Cortex of kidney (tissue), 1 donor: ENCODE measurements at places on chromosomes 6 and 20.

GRCh38 chr6:115896538-115897129, 164.1 kb downstream of the FRK start:
- DNase-seq: no peak

GRCh38 chr6:148803979-148804378, 57.1 kb downstream of the UST start:
- no peak for DNase-seq

- DNase-seq: no peak
These were observed 6.6 kb downstream of the TSPYL4 start for GRCh38 chr6:116247285-116247684.

DNA sequence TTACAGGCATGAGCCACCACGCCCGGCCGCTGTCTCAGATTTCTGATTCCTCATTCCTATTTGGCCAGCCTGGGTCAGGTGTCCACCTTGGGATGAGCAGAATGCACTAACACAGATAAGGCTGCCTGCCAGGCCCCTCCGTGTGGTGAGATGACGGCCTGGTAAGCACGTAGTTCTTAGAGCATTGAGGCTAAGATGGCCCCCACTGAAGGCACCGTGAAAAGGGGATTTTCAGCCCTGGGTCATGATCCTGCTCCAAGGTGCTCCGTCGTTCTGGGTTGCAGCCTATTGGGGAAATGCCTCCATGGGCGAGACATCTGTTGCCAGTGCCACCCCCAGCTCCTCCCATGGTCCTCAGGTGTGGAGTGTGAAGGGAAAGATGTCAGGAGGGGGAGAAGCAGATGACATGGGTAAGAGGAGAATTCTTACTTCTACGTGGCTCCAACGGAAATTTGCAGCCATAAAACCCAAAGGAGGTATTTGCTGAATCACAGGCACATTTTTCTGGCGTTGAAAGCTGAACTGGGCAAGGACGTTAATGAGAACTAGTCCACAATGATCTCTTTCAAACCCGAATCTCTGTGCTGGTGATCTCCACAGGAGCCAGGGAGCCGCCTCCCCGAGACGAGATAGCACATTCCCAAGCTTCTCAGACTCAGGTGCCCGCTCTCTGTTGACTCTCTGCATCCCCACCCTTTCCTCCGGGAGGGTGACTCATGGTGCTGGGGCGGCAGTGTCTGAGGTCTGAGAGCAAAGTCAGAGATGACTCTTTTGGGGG, 34.0 kb upstream of the BMP6 start:
- no peak for DNase-seq

DNA sequence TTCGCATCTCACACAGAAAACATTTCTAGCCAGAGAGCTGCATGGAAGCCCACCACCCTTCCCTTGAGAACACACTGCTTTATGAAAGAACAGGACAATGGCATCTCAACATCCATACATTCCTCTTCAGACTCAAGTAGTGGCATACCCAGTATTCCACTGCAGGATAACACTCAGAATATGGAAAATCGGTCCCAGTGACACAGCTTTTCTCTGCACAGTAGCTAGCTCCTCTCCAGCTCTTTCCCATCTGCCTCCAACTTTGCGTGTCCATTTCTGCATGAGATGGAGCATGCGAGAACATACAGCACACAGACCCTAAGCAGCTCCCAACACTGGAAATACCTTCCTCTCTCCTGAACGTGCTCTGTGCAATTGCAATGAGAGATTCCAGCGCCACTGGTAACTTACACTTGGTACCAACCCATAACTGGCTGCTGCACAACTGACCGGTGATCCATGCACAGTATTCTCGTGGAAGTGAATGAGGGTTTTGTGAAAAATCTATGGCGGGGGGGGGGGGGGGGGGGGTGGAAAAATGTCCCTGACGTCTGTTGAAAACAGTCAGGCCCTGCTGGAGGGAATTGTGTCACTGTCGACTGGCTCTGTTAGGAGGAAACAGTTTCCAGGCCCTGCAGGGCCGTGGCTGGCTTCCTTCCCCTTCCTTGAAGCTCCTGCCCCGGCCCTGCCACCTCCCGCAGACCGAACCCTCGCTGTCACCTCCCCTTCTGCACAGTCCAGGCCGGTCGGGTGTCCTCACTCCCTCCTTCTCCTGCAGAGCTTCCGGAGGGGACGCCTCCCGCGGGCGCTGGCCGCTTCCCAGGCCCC, 265.9 kb upstream of the QKI start:
- no peak for DNase-seq

GRCh38 chr20:50510706-50511542, 741 bp downstream of the PTPN1 start:
- DNase-seq: no peak

DNA sequence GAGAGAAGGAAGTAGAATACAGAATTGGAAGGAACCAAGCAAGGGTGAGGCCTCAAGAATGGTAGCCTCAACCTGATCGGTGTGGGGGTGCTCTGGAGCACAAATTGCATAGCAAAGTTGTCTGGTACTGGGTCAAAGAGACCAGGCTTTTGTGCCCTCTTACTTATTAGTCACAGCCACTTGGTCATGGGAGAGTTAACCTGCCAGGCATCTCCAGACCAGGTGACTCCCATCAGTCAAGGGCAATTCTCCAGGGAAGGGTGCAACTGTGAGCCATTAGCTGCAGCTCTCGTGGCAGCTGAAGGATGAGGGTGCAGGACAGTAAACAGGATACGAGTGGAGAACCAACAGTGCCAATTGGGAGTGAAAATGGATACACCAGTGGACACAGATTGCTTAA, 47.7 kb upstream of the PLCB4 start:
- DNase-seq: no peak

DNA sequence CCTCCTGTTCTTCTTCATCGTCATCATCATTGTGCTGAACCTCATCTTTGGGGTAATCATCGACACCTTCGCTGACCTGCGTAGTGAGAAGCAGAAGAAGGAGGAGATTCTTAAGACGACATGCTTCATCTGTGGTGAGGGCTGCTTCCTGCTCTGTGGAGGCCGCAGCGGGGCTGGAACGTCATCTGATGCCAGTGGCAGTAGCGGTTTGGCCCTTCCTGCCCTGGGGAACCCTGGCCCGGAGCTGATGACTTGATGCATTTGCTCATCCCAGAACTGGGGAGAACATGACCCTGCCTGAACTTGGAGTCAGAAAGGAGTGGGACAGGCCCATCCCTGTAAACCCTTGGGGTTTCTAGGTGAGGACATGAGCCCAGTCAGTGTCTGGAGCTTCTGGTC, 18.7 kb downstream of the UQCC2 start:
- no peak for DNase-seq

- no peak for DNase-seq
These were observed 112.6 kb downstream of the FRK start for GRCh38 chr6:115947966-115948541.

DNA sequence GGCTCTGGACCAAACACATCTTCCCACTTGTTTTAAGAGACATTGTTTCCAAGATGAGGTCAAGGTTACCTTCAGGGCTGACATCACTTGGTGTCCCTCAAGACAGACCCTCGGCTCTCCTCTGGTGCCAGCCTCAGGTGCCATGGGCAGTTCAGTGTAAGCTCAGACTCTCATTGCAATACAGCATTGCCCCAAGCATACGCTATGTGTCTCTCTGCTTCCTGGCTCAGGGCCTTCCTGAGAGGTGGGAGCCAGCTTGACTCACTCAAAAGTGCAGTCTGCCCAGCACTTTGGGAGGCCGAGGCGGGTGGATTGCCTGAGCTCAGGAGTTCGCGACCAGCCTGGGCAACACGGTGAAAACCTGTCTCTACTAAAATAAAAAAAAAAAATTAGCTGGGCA, 51.7 kb downstream of the SLC24A3 start:
- DNase-seq: no peak

DNA sequence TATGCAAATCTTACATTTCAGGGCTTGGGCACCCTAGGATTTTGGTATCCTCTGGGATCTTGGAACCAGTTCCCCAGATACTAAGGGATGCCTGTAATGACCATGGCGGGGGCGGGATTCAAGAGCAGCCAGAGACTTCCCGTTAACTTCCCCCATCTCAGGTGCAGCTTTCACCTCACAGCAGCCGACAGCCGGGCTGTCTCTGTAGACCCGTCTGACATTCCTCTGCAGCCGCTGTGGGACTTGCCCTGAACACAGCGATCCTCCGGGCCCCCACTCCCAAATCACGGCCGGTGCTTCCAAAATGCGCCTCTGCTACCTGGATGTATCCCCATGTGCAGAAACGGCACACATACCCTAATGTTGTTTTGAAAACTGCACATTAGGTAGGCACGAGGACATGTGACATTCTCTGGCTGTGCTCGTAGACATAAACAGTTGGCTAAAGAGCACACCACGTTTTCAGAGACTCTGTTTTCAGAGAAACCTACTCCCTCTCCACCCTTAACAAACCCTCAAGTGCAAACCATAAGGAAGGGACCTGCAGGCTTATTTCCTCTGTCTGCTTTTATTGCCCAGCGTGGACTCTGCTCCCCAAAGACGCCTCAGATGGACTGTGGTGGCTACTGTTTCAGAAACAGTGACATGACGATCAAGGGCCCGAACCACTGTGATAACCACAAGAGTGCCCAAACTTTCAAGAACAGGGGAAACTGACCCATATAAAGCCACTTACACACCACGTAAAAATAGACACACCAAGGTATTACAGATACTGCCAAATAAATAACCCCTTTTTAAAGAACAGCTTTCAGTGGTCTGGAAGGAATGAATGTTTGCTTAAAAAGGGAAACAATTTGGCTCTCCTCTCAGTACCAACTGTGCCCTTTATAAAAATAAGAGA, 72.9 kb upstream of the FOXC1 start:
- DNase-seq: no peak

DNA sequence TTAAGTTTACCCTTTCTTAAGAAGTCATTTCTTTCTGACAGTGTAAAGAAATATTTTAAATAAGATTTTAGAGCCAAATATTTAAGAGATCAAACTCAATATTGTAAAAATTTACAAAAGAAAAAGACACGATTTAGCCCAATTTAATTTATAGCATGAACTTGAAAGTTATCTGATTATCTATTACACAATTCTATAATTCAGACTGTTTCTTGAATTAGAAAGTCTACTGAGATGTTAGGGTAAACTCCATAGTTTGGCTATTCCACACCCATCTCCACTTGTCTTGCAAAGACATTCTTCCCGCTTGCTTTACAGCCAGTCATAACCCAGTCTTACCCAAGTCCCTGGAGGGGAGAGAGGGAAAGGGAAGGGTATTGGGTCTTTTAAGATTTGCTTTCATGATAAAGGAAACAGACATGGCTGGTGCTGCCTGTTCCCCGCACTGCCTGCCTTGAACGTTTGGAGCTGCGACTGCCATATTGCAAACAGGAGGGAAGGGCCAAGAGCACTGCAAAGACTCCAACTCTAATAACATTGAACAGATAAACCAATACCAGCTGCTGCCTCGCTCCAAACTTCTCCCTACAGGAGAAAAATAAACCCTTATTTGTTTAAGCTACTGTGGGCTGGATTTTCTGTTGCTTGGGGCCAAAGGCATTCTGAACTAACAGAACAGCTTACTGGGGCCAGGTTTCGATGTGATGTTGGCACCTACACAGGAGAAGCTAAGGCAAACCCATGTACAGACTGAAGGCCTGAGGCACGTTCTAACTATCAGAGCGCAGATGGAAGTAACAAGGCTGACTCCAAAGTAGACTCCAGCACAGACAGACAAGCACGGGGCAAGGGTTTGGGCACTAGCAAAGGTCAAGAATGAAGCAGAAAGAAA, 552.3 kb upstream of the JARID2 start:
- DNase-seq: no peak

GRCh38 chr6:166400181-166400580, 17.4 kb upstream of the MPC1 start:
- no peak for DNase-seq

- DNase-seq: no peak
These were observed 350.5 kb downstream of the CDC5L start for GRCh38 chr6:44737829-44738528.

DNA sequence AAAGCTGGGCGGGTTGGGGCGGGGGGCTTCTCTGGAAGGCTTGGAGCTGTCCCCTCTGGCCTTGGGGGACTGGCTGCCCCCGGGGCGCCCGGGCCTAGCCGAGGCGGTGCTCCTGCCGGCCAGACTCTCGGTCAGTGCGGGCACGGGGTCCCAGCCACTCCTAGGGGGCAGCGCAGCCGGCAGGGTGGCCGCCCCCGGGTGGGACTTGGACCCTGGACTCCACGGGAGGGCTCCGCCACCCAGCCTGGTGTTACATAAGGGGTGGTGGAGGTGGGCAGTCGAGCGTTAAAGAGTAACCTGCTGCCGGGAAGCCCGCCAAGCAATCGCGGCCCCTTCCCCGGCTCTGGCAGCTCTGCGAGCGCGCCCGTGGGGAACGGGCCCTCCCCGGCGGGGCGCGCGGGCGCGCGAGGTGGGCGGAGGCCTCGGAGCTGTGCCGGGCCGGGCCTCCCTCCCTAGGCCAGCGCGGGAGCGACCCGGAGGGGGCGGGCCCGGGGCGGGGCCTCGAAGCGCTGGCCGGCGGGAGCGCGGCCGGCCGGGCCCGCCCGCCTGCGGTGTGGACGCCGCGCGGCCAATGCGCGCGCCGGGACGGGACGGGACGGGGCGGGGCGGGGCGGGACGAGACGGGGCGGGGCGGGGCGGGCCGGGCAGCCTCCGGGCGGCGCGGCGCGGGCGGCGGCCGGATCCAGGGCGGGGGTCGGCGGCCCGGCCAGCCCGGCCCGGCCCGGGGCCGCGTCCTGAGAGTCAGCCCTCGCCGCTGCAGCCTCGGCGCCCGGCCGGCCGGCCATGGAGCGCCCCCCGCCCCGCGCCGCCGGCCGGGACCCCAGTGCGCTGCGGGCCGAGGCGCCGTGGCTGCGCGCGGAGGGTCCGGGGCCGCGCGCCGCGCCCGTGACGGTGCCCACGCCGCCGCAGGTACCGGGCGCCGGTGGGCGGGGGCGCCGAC, at the start of gene SLC2A4RG:
SLC2A4RG (plus strand) TSS at position 647 of the 940 bp plus-strand sequence; CDS start at position 784, 137 bp downstream.
- DNase-seq: no peak

GRCh38 chr6:4910037-4910760, 93.6 kb downstream of the RPP40 start:
- DNase-seq: no peak

- no peak for DNase-seq
These were observed 4.0 kb upstream of the ZMYND8 start for GRCh38 chr20:47360297-47361056.

- no peak for DNase-seq
These were observed 41.9 kb upstream of the RNF8 start for GRCh38 chr6:37311741-37312473.

DNA sequence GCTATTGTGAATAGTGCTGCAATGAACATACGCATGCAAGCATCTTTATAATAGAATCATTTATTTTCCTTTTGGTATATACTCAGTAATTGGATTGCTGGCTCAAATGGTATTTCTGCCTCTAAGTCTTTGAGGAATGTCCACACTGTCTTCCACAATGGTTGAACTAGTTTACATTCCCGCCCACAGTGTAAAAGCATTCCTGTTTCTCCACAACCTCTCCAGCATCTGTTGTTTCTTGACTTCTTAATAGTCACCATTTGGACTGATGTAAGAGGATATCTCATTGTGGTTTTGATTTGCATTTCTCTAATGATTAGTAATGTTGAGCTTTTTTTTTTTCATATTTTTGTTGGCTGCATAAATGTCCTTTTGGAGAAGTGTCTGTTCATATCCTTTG, 208.7 kb downstream of the PHF3 start:
- no peak for DNase-seq

DNA sequence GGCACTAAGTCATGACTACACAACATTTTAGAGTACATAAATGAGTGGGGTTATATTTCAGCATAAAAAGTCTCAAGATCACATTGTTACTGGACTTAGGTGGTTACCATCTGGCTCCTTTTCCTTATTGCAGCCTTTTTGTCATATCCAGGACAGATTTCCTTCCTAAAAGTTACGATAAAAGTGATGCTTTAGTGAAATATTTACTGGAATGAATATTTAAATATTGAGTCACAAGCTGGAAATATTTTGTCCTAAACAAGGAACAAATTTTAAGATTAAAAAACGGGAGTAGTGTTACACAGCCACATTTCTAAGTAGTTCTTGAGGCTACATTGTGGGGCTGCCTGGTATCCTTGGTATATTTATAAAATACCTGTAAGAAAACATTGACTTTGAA, 52.2 kb downstream of the CDC40 start:
- DNase-seq: no peak
